ENCODE measurements at places on chromosomes 5 and 9.

- no peak for DNase-seq
These were observed 1.3 kb downstream of the SLC12A7 start for GRCh38 chr5:1110307-1111240.

- DNase-seq, result no peak
These were observed 293.5 kb downstream of the ASTN2 start for GRCh38 chr9:117121316-117121715.

GRCh38 chr5:176700239-176700847 lies 53.1 kb downstream of the TSPAN17 start:
- peak; percentile 17 for DNase-seq

- DNase-seq, result no peak
These were observed 567.6 kb upstream of the RGMB start for GRCh38 chr5:98205691-98206461.

DNA sequence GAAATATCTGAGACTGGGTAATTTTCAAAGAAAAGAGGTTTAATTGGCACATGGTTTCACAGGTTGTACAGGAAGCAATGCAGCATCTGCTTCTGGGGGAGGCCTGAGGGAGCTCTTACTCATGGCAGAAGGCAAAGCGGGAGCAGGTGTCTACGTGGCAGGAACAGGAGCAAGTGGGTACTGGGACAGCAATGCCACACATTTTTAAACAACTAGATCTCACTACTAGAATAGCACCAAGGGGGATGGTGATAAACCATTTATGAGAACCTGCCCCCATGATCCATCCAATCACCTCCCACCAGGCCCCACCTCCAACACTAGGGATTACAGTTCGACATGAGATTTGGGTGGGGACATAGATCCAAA lies 47.6 kb upstream of the HOMER1 start:
- DNase-seq, result no peak

Measured in NCI-H774 (cell line).